ENCODE measurements at places on chromosomes 3 and 15.

DNA sequence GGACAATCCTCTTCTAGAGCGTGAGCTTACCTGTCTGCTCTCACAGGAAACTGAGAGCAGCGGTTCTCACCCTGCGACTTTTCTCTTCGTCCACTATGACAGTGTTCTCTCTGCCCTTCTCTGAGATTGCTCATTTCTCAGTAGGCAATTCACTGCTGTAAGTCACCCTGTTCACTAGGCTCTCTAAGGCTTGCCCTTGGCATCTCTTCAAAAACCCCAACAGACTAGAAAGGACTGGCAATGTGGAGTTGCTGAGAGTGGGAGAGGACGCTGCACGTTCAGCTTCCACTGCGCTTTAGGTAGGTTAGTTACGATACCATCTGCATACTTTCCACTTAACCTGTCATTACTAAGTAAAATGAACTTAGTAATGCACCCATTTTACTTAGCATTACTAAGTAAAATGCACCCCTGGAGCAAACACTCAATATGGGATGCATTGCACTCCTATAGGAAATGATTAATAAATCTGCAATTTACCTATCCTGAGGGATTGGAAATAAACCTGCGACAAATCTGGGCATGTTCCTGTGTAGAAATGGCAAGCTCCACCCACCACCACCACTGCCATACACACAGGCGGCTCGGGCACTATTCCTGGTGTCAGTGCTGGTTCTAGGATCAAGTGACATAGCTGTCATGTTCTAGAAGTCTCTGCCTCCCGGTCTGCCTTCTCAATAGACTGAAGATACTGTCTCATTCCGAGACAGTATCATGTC, 21.4 kb downstream of the XPC start:
- no peak for DNase-seq

DNA sequence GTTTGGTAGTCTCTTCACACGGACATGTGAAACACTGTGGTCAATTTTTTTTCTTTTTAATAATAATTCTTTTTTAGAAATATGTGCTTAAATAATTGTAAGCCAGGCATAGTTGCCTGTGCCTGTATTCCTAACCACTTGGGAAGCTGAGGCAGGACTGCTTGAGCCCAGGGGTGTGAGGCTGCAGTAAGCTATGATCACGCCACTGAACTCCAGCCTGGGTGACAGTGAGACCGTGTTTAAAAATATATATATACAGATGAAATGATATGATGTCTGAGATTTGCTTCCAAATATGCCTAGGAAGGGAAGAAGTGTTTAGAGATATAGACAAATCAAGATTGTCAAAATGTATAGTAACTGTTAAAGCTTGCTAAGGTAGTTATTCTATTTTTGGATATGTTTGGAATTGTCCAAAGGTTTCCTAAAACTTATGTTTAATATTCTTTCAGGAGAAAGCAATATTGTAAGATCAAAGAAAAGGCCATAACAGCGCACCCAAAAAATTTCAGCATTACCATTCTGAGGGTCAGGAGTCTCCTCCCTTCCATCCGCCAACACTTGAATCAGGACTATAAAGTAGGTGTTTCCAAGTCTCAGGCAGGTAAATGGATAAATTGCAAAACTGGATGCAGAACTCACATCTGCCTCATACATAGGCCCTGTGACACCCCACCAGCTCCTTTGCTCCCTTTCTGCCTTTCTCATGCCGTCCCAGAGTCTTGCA, 532 bp upstream of the SELENOT start:
- DNase-seq: peak; percentile 14

GRCh38 chr3:34969513-34969912, 669.8 kb upstream of the ARPP21 start:
- peak; percentile 0 for DNase-seq

DNA sequence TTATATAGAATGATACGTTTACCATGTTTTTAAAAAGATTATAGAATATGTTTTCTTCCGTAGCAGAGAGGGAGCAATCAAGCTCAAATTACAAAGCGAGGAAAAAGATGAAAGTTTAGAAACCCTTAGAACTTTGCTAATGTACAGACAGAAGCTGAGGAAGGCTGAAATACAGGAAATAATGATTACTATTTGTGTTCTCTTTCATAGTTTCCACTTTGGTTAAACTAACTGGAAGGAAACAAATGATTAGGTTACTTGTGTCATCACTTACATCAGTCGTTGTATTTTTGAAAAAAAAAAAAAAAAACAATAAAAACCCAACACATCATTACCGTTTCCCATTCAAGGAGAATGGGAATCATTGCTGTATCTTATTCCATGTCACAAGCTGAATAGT, 337.8 kb upstream of the CBLB start:
- peak; percentile 26 for DNase-seq

DNA sequence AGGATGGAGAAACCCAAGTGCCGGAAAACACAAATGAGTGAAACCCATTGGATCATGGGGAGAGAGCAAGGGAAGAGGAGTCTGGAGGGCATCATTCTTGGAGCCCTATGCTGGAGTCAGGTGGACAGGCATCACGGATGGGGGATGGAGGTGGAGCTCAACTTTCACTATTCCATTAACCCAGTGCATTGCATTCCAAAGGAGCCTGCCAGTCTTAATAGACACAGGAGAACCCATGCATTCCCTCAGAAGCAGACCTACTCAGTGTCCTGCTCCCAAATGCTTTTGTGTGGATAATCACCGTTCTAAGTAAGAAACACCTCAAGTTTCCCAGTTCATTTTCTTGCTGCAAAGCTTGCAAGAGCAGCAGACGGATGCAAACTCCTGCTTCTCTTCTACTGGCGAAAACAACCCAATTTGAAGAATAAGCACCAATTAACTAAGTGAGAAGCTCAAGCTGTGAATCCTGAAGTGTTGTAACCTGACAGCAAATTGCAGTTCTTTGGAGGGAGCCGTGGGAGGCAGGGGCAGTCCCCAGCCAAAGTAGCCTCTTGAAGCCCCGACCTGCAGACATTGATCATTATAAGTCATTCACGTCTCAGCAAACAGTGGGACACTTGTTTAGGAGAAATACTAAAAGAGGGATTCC, 25.3 kb downstream of the SEMA5B start:
- DNase-seq: no peak

- DNase-seq: no peak
Observed at GRCh38 chr3:138455801-138456716, 21.6 kb downstream of the ESYT3 start.

GRCh38 chr3:139450159-139450558, 26.2 kb downstream of the RBP2 start:
- no peak for DNase-seq

- DNase-seq: no peak
Observed at GRCh38 chr3:16448639-16449070, 64.8 kb downstream of the RFTN1 start.
